ENCODE measurements at places on chromosomes 2 and 18.

GRCh38 chr18:59051470-59052165 is 88.1 kb upstream of the SEC11C start:
- DNase-seq = no peak

DNA sequence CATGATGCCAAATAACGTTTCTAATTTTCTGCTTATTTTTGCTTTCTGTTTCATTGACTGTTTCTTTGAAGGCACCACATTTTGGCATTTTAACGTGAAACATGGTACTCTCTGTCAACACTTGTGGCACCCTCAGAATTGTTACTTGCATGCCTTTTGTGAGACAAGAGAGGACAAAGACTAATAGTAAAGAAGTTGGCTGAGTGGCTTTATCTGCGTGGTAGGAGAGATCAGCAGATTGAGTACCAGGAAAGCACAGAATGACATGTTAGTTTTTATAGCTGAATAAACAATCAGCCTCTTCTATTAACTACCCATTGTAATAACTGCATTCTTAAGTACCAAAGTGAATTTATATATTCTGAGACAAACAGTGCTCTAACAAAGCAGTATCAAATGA is 8.6 kb downstream of the ZNF638 start:
- no peak for DNase-seq

- no peak for DNase-seq
Observed at GRCh38 chr2:218418717-218419458, at the start of gene VIL1. Gene VIL1 (plus strand): TSS chr2:218419123. CDS start chr2:218423779, 4,656 bp downstream.

DNA sequence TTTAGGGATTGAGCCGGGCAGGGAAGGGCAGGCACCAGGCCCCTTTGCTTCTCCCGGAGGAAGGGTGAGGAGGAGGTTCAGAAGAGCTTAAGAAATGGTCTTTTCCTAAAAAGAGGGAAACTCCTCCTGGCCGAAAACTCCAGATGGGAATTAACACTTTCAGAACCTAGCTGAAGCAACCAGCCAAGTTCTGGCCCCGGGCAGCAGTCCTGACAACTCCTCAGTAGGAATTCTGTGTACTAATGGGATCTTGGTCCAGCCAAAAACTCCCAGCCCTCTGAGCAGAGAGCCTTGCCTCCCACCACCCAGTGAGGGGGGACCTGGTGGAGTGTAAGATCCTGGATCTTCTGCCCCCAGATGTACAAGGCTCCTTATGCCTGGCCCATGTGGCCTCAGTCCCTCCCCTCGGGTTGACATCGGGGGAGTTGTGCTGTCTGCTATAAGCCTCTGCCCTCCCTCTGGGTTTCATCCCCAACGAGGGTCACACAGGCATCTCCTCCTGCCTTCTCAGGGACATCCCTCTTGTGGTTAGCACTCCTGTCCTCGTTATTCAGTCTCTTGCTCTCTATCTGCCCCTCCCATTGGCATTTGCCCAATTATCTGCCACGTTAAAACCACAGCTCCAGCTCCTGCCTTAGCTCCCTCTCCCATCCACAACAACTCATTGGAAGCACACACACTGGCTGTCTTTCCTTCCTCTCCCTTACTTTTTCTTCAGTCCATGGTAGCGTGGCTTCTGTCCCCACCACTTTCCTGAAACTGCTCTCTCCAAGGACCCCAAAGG is 184.6 kb downstream of the CYP26B1 start:
- no peak for DNase-seq

GRCh38 chr2:130966149-130966774 is 127.0 kb downstream of the FAM168B start:
- no peak for DNase-seq

DNA sequence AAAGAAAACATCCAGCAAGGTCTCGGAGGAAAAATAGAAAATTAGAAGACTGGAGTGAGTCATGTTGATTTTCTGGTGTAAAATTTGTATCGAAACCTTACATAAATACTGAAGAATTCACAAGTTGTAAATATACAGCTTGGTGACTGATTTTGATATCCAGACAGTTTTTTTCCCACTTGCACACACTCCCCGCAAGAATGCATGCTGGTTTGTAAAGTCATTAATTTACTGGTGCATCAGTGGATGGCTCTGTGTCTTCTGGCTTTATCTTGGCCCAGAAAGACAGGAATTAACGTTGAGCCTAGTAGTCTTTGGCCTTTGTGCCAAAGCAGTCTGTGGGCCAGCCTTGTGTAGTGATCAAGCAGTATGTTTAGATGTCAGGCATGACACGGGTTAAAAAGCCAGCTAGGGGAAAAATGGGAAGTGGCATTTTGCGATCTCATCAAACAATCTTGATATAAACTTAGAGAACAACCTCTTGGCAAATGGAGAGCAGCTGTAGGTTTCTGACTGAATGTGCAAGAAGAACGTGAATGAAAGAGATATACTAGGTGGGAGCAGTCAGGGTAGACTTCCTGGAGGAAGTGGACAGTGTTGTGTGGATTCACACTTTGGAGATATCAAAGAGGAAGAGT is 22.7 kb upstream of the CASP8 start:
- no peak for DNase-seq

- DNase-seq = no peak
Observed at GRCh38 chr18:59932401-59932800, 32.6 kb downstream of the PMAIP1 start.

DNA sequence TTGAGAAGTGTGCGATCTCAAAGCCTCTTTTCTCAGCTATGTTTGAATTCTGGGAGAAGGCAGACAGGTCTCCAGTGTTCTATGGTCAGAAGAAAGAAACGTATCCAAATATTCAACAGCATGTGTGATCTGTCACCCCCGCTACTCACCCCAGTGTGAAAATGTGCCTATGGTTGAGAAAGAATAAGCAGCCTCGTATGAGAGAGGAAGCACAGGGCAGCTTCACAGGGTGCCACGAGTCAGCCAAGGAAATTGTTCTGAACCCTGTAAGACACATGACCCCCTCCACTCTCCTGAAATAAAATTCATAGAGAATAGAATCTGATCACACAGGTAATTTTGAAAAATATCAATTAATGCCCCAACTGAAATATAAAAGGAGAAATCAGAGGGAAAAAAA is 8.0 kb upstream of the SF3B1 start:
- no peak for DNase-seq

DNA sequence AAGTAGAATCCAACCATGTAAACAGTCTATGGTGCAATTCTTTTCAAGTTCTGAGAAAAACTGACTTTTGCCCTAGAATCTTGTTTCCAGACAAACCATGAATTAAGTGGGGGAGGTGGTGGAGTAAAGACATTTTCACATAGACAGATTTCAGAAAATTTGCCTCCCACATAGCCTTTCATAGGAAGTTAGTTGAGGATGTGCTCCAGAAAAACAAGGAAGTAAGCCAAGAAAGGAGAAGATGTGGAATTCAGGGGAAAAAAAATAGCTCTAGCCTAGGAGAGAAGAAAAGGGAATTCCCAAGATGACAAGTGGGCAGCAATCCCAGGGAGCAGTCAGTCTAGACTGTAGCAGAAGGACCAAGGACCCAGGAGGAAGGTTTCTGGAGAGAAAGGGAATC is 17.4 kb downstream of the RUFY4 start:
- no peak for DNase-seq

DNA sequence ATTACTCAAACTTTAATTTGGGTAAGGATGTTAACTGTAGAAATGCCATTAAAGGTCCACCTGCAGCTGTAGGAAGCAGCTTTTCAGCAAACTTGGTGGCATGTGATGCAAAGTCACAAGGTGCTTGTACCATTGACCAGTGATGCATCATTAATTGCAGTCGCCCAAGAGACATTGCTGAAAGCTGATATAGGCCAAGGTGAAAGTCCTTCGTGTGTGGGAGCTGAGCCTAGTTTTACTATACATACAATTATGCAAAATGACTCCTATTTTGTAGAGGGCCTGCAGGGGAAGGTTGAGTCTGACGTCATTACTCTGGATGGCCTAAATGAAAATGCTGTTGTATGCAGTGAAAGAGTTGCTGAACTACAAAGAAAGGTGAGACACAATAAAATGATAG is 40.5 kb downstream of the ALMS1 start:
- no peak for DNase-seq

GRCh38 chr2:40359811-40360210 is 92.1 kb downstream of the SLC8A1 start:
- no peak for DNase-seq

GRCh38 chr2:27164960-27165763 is 16.4 kb downstream of the TCF23 start:
- no peak for DNase-seq

GRCh38 chr18:48046843-48047242 is 116.4 kb upstream of the SMAD2 start:
- DNase-seq = no peak

- no peak for DNase-seq
Observed at GRCh38 chr18:354003-354402, 86.2 kb upstream of the THOC1 start.

DNA sequence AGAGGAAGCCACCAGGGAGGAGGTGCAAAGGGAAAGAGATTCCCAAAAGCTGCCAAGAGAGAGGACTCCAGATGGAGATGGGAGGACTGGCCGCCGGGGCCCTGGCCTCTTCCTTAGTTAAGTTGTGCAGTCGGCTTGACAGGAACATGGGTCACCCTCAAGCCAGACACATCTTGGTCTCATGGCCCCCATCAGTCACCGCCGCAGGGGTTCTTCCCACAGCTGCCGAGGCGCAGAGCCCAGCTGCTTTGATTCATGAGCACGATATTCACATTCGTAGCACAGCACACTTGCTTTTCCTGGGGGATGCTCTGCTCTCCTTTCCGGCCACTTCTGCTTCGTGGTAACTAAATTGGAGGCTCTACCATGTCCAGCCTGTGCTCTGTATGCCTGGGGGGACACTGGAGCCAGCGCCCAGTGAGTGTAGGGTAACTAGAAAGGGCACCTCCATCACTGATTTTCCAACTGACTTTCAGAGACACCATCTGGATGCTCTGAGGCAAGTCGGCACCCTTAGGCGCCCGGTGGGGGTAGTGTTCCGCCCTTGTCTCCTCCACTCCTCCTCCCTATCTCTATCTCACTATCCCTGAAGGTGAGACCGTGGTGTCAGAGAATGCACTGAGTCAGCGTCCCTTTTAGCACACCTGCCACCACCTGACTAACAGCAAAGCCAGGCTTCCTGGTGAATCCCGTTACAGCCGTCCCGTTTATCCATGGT is 13.3 kb downstream of the TWIST2 start:
- DNase-seq = no peak

DNA sequence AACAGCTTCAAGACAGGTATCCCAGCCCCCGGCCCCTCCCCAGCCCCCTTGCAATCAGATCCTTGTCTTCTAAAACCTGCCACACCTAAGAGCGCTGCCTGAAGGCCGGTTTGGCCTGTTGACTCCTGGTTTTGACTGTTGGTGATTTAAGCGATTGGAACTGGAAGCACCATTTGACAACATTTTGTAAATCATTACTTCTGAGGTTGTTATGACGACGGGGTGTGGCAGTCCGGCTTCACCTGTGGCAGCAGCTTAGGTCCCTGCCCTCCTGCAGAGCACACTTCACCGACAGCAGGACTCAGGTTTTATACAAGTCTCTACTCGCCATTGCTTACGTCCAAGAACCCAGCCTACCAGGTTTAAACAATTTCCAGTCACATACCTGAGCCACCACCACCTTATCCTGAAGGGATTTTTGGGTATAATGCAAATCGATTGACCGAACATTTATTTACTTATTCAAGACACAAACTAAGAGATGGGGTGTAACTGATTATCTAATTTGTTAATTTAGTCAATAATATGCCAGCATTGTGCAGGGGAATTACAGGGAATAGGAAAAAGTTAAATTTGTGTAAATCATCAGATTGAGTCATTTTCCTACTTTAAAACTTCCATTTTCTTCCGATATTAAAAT is 707 bp upstream of the DGUOK start:
- DNase-seq = no peak

GRCh38 chr18:39571511-39571910 is 2005.9 kb upstream of the CELF4 start:
- no peak for DNase-seq

DNA sequence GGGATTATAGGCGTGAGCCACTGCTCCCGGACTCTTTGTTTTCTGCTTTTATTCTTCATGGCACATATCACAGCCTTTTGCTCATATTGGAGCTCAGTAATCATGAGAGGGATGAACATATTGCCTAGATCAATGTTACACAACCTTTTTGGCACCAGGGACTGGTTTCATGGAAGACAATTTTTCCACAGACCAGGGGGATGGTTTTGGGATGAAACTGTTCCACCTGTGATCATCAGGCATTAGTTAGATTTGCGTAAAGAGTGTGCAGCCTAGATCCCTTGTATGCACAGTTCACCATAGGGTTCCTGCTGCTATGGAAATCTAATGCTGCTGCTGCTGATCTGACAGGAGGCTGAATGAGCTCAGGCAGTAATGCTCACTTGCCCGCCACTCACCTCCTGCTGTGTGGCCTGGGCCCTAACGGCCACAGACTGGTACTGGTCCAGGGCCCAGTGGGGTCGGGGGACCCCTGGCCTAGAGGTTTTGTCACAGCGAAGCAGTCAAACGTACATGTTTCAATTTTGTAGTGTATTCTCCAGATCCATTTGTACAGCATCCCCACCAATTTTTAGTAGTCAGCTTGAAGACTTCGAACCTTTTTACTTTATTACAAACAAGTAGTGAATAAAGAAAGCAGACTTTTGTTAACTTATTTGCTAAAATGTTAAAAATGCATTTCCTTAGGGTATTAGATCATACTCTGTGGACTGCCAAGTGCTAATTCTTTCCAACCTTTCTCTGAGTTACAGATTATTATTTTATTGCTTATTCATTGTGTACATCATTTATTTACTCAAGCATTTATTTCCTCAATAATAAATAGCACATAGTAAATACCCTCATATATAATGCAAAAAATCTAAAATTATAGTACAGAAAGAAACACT is 6.2 kb downstream of the DAW1 start:
- DNase-seq = no peak

DNA sequence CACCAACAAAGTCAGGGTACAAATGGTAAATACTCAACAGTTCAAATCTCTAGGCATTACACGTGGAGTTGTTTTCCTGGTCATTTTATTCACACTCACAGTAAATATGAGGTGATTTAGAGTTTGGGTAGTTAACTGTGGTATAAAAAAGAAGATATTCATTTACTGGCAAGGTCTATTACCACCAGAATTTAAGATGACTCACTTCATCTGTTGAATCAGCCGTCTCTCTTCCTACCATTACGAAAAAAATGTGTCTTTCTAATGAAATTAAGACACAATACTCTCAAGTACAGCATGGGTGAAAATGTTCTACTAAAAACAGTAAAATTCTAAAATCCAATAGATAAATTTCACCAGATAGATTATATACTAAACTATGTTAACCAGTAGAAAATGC is 21.0 kb upstream of the GPR75 start:
- DNase-seq = no peak

DNA sequence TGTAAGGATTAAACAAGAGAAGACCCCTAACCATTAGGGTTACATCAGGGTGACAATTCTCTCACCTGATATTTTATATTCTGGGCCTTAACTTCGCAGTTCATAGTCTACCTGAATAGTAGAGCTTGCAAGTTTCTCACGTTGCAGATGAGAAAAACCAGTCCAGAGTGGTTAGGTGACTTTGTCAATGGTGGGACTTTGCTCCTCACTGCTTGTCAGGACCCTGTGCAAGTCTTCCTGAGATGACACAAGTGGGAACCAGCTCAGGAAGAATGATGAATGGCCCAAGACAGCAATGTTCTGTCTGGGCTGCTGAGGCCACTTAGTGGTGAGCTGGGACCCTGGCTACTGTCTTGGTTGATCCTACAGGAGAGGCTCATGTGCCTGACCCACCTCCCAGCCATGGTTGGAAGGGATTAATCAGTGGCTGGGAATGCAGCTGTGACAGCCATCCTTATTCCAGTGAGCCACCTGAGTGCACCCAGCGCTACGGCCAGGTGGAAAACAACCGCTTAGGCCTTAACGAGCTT is 16.9 kb downstream of the LGALSL start:
- DNase-seq = no peak

Data from activated CD4-positive, alpha-beta T cell treated with anti-CD3 and anti-CD28 coated beads, Interleukin-2, amount 10 ng/mL, durations not matched to agents 7 days and 5 days (primary cell).